Activated T-helper 1 cell treated with anti-CD3 and anti-CD28 coated beads, Interleukin-12 subunit alpha, Interleukin-12 subunit beta, Interleukin-2, Interleukin-4 antibody, amounts not matched to agents 30 ng/mL and 10 ng/mL and 1 ng/mL, durations not matched to agents 14 hours and 24 hours and 36 hours (primary cell): ENCODE measurements at places on chromosomes 11 and 22. TPM values are rescaled to one million over a fixed set of nuclear protein-coding genes. Genes with fewer than 3 reads are reported as not detected.
A peak's percentile ranks its signal among the peaks of the same experiment; 100 is the strongest.

DNA sequence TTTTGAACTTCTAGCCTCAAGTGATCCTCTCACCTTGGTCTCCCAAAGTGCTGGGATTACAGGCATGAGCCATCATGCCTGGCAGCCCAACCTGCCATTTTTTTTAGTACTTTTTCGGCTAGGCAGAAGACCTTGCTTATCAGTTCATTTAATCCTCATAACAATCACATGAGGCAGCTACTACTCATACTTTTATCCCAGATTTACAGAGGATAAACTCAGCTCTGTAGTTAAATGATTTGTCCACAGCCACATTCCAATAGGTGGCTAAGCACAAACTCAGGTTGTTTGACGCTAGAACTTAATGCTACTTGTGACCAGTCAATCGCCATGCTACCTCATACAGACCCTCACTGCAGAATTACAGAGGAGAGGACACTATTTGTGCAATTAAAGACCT, 28.1 kb downstream of the SBF2 start:
- no peak for DNase-seq

DNA sequence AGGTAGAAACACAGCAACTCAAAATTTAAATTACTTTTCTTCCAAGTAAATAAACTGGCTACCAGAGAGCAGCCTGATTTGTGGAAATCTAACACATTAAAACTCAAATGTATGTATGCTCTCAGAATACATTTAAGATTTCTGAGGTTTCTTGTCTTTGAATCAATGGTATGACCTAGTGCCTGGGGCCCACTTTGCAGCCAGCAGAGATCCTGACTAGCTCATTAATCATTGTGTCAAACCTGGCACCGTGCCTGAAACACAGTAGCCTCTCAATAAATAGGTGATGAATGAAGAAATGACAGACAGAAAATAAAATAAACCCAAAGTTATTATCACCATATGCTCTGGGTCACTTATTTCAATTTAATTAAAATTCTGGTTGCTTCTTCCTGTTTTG, 176.2 kb upstream of the FAT3 start:
- no peak for DNase-seq

- peak; percentile 15 for DNase-seq
Observed at GRCh38 chr11:119306373-119306890, 10.5 kb downstream of the MCAM start.

- DNase-seq: no peak
Observed at GRCh38 chr22:20782083-20782482, 8.2 kb downstream of the SERPIND1 start.

DNA sequence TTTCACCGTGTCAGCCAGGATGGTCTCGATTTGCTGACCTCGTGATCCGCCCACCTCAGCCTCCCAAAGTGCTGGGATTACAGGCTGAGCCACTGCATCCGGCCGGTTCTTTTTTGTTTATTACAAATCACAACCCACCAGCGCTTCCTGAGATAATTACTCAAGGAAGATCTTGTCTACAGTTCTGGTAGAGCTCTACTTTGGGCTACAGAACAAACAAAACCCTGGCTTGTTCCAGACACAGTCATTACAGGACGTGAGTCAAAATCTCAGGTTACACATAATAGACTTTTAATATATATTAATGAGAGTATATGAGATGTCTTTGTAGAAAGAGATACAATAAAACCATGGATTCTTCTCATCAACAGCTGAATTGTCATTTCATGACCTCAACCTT, 42.8 kb upstream of the NUP50 start:
- no peak for DNase-seq

- DNase-seq: no peak
Observed at GRCh38 chr22:22938672-22939587, 51.3 kb downstream of the IGLL5 start.

Gene LTO1
- total RNA-seq: 28.1 and 32.1 TPM in 2 replicates

Gene LRRC74B
- not detected in 2 replicates for total RNA-seq

DNA sequence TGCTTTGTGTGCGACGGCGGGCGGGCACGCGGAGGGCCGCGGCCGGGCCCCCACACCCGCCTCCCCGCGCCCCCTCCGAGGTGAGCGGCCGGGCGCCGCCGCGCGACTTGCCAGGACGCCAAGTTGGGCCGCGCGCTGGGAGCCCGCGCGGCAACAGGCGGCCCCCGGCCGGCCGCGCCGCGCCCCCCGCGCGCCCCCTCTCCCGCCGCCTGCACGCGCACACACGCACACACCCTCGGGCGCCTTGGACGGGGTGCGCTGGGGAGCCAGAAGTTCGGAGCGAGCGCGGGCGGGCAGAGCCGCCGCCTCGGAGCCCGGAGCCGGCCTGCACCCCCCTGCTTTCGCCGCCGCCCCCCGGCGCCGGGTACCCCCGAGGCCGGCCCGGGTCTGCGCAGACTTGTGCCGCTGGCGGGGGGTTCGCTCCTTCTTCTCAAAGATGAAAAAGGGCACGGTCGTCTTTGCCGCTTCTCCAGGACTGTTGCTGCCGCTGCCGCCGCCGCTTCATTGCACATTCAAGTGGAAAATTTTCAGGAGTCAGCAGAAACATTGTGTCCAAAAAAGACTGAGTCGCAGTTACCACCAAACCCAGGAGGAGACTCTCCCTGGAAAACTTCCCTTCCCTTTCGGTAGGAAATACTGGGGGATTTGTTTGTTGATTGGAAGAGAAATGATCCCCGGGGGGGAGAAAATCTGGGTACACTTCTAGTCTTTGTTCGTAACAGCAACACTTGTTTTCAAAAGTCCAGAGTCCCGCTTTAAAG, 895 bp downstream of the TEAD1 start:
- no peak for DNase-seq

- DNase-seq: no peak
Observed at GRCh38 chr11:115539844-115540243, 35.6 kb upstream of the CADM1 start.

GRCh38 chr22:24247564-24248344, 2.9 kb upstream of the GGT5 start:
- DNase-seq: peak; percentile 29

- DNase-seq: no peak
Observed at GRCh38 chr22:27792452-27793161, 8.9 kb downstream of the MN1 start.

GRCh38 chr22:29569011-29569678, 11.8 kb downstream of the NIPSNAP1 start:
- no peak for DNase-seq

- no peak for DNase-seq
Observed at GRCh38 chr11:16299390-16299789, 57.0 kb downstream of the SOX6 start.

GRCh38 chr11:68090706-68091105, 30.5 kb downstream of the CHKA start:
- no peak for DNase-seq

GRCh38 chr11:76077575-76078150, 128.6 kb downstream of the WNT11 start:
- no peak for DNase-seq

DNA sequence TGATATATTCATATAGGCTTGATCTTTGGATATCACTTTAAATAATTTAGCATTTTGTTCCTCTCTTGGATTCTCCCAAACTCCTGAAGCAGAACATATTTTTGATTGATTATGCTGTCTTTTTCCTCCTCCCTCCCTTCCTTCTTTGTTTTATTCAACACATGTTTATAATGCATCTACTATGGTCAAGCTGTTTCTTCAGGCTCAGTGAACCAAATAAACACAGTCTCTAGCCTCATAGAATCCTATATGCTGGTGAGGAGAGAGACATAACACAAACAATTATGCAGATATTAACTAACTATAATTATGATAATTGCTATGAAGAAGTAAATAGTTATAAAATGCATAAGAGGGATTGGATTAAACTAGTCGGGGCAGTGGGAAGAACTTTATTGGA, 1023.6 kb upstream of the RAG2 start:
- no peak for DNase-seq

DNA sequence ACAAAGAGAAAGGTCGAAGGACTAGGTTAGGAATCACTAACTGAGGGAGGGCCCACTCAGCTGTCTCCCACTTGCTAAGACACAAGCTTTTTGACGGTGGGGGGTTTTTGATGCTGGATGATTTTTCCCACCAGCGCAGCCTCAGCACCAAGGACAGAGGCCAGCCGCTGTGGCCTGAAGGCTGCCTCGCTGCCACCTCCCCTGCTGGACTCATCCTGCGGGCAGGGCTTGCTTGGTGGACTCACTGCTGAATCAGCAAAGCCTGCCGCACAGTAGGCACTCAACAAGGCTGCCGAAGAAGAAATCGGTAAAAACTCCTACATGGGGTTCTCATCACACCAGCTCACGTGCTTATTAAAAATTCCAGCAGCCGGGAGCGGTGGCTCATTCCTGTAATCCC, 2.6 kb downstream of the ALG12 start:
- no peak for DNase-seq

Gene LARGE1
- 0.05 and 0.10 TPM in 2 replicates for total RNA-seq

Gene PHLDB1
- 0.86 and 1.4 TPM in 2 replicates for total RNA-seq

DNA sequence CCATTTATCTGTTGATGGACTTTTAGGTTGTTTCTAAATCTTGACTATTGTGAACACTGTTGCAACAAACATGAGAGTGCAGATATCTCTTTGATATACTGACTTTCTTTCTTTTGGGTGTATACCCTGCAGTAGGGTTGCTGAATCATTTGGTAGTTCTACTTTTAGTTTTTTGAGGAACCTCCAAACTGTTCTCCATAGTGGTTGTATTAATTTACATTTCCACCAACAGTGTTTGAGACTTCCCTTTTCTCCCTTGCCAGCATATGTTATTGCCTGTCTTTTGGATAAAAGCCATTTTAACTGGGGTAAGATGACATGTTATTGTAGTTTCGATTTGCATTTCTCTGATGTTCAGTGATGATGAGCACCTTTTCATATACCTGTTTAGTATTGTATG, 330.0 kb downstream of the DDX10 start:
- no peak for DNase-seq

Gene OR51B6
- total RNA-seq: not detected in 2 replicates

DNA sequence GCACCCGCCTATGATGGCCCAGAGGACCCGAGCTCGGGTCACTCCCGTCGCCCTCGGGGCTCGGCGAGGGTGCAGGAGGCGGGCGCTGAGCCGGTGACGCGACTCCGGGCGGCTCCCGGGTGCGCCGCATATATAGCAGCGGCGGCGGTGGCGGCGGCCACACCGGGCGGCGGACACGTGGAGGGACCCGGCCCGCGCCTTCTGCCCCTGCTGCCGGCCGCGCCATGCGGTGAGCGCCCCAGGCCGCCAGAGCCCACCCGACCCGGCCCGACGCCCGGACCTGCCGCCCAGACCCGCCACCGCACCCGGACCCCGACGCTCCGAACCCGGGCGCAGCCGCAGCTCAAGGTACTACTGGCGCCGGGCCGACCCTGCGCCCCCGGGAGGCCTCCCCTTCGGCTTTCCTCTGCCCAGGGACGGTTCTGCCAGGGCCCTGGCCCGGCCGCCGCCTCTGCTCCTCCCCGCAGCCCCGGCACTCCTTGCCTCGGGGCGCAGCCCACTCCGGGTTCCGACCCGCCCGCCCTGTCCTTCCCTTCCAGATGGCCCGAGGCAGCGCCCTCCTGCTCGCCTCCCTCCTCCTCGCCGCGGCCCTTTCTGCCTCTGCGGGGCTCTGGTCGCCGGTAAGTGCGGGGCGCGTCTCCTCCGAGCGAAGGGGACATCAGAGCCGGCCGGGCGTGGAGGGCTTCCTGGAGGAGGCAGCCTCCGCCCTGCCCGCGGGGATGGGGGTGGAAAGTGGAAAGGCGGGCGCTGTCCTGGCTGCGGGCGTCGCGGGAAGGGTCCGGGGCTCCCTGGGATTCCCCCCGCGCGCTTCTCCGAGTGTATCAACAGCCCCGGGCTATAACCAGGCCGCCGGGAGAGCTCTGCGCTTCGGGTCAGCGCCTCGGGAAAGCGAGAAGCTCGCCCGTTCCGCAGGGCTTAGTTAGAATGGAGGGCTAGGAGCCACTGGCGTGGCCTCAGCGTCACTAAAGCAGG, at the start of gene GAL:
Gene GAL (plus strand): TSS at position 160 of the 972 bp plus-strand sequence. CDS start 380 bp downstream, at position 540.
- no peak for DNase-seq
